ENCODE measurements at places on chromosomes 2 and 18. TPM values are rescaled to one million over a fixed set of nuclear protein-coding genes. Genes with fewer than 3 reads are reported as not detected.

DNA sequence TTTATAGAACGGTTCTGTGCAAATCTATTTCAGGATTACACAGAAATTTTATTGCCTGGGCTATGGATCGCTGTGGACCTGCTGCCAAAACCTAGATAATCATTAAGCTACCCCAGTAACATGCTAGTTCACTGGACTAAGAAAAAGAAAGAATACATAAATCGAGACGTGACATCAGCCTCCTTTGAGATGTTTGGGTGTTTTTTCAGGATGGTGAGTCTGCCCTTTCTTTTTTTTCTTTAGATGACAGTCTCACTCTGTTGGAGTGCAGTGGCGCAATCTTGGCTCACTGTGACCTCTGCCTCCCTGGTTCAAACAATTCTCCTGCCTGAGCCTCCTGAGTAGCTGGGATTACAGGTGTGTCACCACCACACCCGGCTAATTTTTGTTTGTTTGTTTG lies 52.0 kb downstream of the FHOD3 start:
- no peak for DNase-seq

KLHL41 gene
- total RNA-seq = not detected

DNA sequence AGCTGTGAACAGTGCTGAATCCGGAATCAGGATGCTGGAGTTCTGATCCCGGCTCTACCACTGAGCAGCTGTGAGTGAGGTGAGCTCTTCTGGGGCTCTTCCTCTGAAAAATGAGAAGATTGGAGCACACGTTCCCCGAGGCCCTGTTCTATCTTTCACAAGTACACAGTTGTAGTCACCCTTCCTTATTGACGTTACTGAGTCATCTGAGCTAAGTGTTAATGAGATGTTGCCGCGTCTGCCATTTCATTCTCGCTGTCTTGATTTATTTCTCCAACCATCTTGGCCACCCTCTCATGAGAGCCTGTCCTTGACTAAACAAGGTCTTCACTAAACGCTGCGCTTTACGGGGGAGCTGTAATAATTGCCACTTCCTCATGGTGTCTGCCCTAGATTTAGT lies 31.9 kb upstream of the EFR3B start:
- DNase-seq = no peak

TMEM182 gene
- total RNA-seq = 5.8 TPM

Data from glutamatergic neuron (in vitro differentiated cells).